Spinal cord (tissue), 10 donors: ENCODE measurements at places on chromosomes 3 and 15. TPM values are rescaled to one million over a fixed set of nuclear protein-coding genes. Genes with fewer than 3 reads are reported as not detected.

The SEMA3B gene
- 19.1 TPM for polyA plus RNA-seq

The GOLGA6L7 gene
- 1.5 TPM for polyA plus RNA-seq

The SRP14 gene
- 561 TPM for polyA plus RNA-seq

The HEG1 gene
- polyA plus RNA-seq = 26.3 TPM
